ENCODE measurements at places on chromosomes 6 and 20.

GRCh38 chr6:25388776-25389175 is 109.6 kb downstream of the CARMIL1 start:
- H3K27me3 ChIP-seq, result no peaks in the 10 kb centered on the region
- no peaks in the 10 kb centered on the region for H3K36me3 ChIP-seq
- no peak overlapping the region for H3K4me3 ChIP-seq
- peak overlapping the region; percentile 3 for H3K27ac ChIP-seq
- DNase-seq, result no peak

GRCh38 chr6:157711060-157711459 is 112.0 kb upstream of the SNX9 start:
- no peak overlapping the region for H3K4me3 ChIP-seq
- DNase-seq, result no peak
- H3K36me3 ChIP-seq, result no peaks in the 10 kb centered on the region
- no peaks in the 10 kb centered on the region for H3K27me3 ChIP-seq
- H3K27ac ChIP-seq, result no peak overlapping the region
- no peaks in the 10 kb centered on the region for H3K4me1 ChIP-seq

DNA sequence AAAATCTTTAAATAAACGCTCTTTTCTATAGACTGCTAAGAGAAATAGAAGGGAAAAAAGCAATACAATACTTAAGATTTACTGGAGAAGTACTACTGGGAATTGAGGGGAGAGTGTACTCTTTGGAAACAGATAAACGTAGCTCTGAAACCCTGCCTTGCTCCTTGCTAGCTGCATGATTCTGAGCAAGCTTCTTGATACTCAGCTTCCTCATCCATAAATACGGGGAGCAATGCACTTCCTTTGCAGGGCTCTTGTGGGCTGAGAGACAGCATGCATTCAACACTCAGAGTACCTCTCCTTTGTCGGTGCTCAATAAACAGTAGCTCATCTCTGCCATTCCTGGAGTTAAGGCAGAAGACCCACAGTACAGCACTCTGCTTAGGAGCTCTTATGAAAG is 159.7 kb downstream of the BTBD9 start:
- no peaks in the 10 kb centered on the region for H3K4me1 ChIP-seq
- DNase-seq, result no peak

DNA sequence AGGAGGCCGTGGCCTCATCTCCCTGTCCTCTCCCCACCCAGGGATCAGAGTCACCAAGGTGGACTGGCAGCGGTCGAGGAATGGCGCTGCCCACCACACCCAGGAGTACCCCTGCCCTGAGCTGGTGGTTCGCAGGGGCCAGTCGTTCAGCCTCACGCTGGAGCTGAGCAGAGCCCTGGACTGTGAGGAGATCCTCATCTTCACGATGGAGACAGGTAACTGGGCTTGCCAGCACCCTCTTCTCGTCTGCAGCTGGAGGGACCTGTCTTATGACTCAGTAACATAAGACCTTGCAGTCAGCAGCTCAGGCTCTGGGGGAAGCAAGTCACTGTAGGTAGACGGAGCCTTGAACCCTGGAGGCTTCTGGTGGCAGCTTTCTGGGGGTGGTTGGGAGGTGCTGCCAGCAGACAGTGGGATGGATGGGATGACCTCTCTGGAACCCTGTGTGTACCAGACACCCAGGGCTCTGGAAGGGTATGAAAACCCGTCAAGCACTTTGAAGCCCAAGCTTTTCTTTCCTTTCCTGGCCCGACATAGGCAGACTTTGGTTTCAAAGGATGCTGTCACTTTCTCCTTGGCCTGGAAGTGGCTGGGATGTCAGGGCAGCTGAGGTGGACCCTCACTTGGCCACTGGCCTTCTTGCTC is 13.8 kb downstream of the TGM6 start:
- H3K4me1 ChIP-seq, result no peaks in the 10 kb centered on the region
- DNase-seq, result no peak
- H3K27ac ChIP-seq, result no peak overlapping the region
- no peaks in the 10 kb centered on the region for H3K36me3 ChIP-seq
- no peaks in the 10 kb centered on the region for H3K27me3 ChIP-seq

- H3K27ac ChIP-seq, result no peak overlapping the region
- DNase-seq, result no peak
- H3K36me3 ChIP-seq, result no peaks in the 10 kb centered on the region
- H3K27me3 ChIP-seq, result no peaks in the 10 kb centered on the region
- no peak overlapping the region for H3K4me3 ChIP-seq
- H3K4me1 ChIP-seq, result no peaks in the 10 kb centered on the region
Measured at GRCh38 chr6:33329058-33329457, 11.5 kb upstream of the ZBTB22 start.

- no peaks in the 10 kb centered on the region for H3K4me1 ChIP-seq
- DNase-seq, result no peak
- no peaks in the 10 kb centered on the region for H3K27me3 ChIP-seq
- H3K27ac ChIP-seq, result no peak overlapping the region
- H3K4me3 ChIP-seq, result no peak overlapping the region
- peaks cover 28% of the 10 kb centered on the region for H3K36me3 ChIP-seq
Measured at GRCh38 chr20:37850724-37851355, 52.1 kb upstream of the VSTM2L start.
